ENCODE measurements at places on chromosomes 4 and X.

DNA sequence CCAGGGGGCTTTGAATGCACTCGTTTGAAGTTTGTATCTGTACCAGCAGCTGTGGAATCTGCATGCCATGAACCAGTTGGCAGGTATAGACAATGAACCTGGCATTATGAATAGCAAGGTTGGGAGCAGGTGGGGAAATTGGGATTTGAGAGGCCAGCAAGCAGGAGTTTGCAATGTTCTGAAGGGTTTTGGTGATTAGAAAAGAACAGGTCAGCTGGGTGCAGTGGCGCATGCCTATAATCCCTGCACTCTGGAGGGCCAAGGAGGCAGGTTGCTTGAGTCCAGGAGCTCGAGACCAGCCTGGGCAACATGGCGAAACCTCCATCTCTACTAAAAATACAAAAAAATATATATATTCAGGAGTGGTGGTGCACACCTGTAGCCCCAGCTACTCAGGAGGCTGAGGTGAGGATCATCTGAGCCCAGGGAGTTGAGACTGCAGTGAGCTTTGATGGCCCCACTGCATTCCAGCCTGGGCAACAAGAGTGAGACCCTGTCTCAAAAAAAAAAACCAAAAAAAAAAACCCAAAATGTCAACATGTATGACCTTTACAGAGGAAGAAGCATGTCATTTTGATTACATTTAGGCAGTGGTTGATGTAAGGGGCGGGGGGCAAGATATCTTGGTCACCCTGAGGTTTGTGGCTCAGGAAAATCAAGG, 63.9 kb downstream of the TSC22D3 start:
- no peak for DNase-seq

- DNase-seq = no peak
Observed at GRCh38 chrX:10166248-10166716, 9.5 kb downstream of the CLCN4 start.

GRCh38 chr4:109359040-109359646, 56.7 kb upstream of the COL25A1 start:
- DNase-seq = no peak

- no peak for DNase-seq
Observed at GRCh38 chr4:80027611-80028010, 45.4 kb downstream of the ANTXR2 start.

GRCh38 chr4:40739347-40739746, 10.4 kb upstream of the NSUN7 start:
- no peak for DNase-seq

- DNase-seq = no peak
Observed at GRCh38 chr4:3871881-3872833, 106.0 kb downstream of the ADRA2C start.

- DNase-seq = no peak
Observed at GRCh38 chr4:104901438-104901837, 245.2 kb upstream of the TET2 start.

DNA sequence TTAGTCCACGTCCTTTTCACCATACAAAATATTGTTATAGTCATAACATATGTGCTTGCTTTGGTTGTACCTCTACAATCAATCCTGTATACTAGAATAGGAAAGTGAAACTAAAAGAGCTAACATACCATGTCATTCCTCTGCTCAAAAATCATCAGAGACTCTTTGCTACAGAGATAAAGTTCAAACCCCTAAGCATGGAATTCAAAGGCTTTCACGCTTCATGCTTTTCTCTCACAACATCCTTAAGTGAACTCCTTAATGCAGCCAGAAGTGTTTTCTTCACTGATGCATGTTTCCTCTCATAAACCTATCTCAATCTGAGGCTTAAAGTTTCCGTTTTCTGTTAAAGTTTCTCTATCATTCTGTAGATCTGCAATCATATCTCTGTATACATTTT, 744.6 kb upstream of the IGFBP7 start:
- DNase-seq = no peak
